ENCODE measurements at places on chromosomes 5 and 9.

DNA sequence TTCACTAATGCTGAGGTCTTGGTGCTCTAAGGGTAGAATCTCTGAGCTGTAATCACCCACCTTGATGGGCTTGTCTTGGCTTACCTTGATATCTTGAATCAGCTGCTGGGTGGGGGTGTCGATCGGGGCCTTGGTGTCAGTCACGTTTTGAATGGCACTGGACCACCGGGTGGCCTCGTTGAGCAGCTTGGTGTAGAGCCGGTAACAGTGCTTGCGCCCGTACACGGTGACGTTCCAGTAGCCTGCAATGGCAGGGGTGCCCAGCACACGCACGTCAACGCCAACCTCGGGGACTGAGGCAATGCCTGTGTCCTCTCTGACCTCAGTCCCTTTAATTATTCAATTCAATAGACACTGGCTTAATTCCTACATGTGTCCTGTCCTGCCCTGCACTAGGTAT lies 63.1 kb upstream of the RETREG1 start:
- DNase-seq = no peak

- peak; percentile 9 for DNase-seq
Observed at GRCh38 chr5:5014586-5015235, 125.4 kb upstream of the ADAMTS16 start.

DNA sequence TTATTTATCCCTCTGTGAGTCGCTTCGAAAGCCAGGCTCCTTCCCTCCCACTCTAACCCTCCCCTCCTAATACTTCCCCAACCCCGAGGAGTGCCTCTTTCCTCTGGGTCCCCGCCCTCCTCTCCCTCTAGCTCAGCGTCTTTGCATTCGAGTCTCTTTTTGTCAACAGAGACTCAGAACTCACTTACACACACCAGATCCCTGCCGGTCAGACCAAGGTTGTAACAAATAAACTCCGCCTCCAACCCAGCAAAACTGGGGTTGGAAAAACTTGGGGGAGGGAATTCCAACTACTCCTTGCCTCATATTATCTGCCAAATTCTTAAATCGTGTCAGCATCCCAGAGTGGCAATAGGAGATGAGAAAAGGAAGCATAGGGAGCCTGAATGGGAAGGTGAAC lies at the start of gene HTR1A:
TSS of gene HTR1A (minus strand) at position 167 of the 400 bp plus-strand sequence. CDS start 726 bp downstream, outside the sequence.
- DNase-seq = no peak

- no peak for DNase-seq
Observed at GRCh38 chr9:93874242-93874641, 80.9 kb downstream of the BARX1 start.

GRCh38 chr5:178437386-178438075 lies 152.7 kb downstream of the COL23A1 start:
- DNase-seq = no peak

GRCh38 chr9:87179553-87180340 lies 232.4 kb upstream of the GAS1 start:
- peak; percentile 68 for DNase-seq

DNA sequence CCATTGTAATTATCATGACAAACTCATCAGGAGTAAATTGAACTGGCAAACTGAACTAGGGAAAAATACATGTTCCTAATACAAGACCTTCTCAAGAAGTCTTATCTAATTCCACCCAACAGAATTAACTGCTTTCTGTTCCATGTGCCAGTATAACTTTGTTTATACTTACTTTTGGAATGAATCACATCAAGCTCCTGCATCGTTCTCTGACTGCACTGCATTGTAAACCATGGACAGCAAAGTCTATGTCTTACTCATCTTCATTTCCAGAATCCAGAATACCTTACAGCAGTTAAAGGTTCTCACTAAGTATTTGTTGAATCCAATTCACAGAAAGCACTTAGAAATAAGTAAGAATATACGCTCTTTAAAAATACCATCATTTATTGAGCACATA lies 102.8 kb downstream of the PLK2 start:
- no peak for DNase-seq

DNA sequence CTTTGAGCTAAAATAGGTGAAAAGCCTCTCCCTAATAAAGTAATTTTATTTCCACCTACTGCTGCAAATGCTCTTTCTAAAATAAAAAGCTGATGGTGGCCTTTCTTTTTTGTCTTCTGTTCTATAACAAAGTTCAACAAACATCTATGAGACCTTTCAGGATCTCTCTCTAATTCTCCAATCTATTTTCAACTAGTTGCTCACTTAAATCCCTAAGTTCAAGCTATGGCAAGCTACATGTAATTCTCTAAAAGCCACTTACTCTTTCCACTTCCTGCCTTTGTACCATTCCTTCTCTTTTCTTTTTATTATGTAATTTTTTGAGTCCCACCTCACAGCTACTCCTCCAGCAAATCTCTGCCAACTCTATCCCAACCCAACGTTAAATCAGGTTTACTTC lies 20.9 kb downstream of the CHD1 start:
- no peak for DNase-seq

- DNase-seq = peak; percentile 96
Observed at GRCh38 chr5:66498791-66499207, 97.4 kb upstream of the MAST4 start.

DNA sequence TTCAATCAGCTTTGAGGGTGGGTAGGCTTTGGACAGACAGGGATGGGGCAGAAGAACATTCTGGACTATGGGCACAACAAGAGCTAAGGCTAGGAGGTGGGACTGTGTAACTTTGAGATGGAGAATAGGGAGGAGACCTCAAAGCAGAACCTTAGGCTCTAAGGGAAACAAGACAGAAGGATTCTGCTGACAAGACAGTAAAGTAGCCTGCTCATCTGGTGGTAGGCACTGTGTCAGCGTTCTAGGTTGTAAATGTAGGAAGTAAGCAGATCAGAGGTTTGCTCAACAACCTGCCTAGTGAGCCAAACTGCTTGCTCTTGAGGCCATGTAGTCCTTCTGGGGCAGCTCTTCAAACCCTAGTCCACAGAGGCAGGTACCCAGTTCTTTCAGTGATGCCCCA lies 15.0 kb upstream of the IL12B start:
- DNase-seq = no peak

- peak; percentile 40 for DNase-seq
Observed at GRCh38 chr5:75610201-75610600, 1.1 kb upstream of the ANKDD1B start.

GRCh38 chr9:7234144-7234543 lies 476.4 kb downstream of the KDM4C start:
- peak; percentile 43 for DNase-seq

GRCh38 chr5:80124121-80124918 lies 89.2 kb downstream of the THBS4 start:
- DNase-seq = no peak

DNA sequence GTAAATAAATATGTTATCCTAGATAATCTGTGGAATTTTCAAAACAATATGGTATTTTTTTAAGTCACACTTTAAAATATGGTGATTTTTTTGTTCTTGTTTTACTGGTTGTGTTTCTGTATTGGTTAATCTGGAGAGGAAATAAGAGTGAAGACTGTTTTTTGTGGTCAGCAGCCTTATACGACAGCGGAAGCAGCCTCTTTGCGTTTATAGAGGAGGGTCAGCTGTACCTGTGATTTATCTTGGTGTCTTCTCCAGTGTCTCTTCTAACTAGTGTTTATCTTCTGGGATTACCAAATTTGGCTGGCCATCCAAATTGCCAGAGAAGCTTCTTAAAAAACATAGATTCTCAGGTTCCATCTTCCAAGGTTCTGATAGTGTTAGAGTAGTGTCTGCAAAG lies 58.7 kb downstream of the ICE1 start:
- DNase-seq = no peak

DNA sequence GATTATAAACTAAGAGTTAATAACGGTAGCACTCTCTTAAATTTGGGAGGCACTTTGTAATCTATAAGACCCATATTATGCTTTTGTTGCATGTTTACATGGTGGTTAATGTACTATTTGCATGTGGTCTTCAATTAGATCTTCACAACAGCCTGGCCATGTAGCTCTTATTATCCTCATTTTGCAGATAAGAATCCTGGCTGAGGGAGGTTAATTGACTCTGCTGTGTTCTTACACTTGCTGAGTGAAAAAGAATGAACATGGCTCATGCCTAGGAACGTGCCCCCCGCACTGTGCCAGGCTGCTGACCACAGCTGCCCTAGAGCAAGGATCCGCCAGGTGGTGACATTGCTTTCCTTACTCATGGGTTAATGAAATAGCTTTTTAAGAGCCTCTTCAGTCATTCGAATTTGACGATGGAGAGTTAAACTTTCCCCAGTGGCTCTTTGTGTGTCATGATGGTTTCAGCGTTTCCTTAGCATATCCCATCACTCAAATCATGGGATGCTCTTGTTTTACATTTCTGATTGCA lies 97.9 kb downstream of the CDH6 start:
- no peak for DNase-seq

- DNase-seq = no peak
Observed at GRCh38 chr9:128762671-128763449, 8.9 kb downstream of the ZER1 start.

DNA sequence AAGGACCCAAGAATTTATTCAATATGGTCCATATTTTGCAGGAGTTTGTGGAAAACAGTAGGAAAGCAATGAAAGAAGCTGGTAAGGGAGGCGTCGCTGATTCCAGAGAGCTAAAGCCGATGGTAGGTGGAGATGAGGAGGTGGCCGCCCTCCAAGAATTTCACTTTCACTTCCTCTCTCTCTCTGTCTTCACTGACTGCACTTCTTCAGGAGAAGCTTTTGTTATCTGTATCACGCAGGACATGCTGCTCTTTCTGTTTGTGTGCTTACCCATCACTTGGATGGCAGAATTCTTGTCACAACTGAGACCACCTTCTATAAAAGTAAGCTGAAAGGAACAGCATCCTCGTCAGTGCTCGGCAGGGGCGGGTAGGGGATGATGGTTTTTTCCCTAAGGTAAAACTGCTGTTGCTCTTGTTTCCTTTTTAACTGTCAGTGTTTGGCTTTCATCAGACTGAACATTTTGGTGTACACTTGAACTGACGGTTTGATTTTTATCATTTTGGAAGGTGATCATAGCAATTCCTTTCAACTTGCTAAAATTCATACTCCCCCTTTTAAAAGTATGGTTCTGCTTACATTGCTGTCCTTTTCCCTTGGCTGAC lies 62.4 kb upstream of the FSD1L start:
- DNase-seq = no peak

GRCh38 chr9:9275601-9276000 lies 1337.2 kb downstream of the PTPRD start:
- DNase-seq = no peak

DNA sequence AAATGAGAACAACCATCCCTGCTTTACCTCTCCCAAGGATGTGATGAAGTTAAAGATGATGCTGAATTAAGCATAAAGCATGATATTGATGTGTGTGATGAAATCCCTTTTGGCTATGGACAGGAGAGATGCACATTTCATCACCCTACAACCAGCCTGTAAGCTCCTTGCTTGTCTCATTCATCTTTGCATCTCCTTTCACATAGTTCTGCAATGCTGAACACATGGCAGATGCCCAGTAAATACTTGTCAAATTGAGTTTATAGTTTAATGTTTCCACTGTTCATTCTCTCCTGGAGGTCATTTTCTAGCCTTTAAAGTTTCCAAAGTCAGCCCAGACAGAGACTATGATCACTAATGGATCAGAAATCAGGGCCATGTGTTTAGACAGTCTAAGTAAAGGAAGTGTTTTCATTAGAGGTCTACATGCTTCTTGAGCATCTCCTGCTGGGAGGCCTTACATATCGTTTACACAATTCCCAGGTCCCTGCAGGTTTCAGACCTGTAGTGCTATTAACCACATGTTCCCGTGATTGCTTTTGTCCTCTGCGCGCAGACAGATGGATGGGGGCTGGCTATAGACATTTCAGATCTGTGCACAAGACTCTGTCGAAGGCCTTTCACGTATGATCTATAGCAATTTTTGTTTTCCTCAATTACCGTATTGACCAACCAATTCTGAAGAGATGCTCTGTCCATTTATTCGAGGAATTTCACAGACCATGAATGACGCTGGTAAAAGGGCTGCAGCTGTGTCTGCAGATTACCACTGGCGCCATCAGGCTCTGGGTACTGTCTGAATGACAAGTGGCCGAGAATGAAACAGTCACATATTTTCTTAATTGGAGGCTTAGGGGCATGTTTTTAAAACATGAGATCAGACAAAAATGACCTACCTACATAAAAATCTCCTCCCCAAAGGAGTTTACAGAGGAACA lies 49.0 kb upstream of the CKMT2 start:
- DNase-seq = no peak

DNA sequence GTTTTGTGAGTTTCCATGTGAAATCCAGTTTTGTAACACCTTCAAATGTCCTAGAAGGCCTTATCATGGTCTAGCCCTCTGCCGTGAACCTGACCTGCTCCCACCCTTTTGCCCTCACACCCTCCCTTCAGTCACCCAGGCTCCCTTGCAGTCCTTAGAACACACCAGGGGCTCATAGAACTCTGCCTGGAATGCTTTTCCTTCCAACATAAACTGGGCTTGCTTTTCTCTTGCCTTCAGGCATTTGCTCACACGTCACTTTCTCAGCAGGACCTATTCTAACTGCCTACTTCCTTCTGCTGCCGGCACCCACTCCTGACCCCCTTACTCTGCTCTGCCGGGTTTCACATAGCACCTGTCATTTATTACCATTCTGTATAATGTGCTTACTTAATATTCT lies 111.9 kb downstream of the PDE8B start:
- no peak for DNase-seq

- DNase-seq = peak; percentile 90
Observed at GRCh38 chr5:68225188-68225910, 9.8 kb downstream of the PIK3R1 start.

DNA sequence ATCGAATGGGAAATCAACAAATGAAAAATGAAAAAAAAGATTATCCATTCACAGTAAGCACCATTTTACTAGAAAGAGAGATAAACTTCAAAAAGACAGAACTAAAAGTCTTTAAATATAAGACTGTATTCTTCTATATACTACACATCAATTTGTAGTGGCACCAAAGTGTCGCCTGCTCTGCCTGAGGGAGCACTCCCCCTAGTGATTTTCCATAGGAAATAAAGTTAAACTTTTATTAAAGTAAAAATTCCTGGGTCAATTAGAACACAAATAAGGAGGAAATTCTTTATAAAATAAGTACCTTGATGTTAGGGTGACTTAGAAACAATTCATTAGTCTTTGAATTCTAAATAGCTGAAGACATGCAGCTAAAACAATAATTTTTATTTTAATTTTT lies 9.7 kb downstream of the RAD1 start:
- no peak for DNase-seq

GRCh38 chr9:102461156-102461819 lies 533.8 kb upstream of the CYLC2 start:
- no peak for DNase-seq

DNA sequence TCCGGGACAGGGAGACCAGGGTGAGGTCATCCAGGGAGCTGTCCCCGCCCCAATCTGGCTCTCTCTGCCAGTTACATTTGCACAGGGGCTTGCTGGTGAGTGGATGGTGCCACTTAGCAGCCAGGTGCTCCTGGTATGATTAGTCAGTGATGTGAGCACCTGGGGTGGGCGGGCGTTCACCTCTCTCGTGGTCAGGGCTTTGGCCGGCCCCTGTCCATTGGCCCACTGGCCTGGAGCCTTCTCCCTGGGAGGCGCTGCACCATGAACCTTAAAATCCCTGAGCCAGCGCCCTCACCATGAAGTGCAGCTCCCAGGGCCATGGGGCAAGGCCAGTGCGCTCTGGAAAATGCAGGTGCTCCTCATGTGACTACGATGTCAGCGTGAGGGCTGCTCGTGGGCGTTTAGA lies 2.0 kb downstream of the NKD2 start:
- DNase-seq = no peak

- DNase-seq = peak; percentile 4
Observed at GRCh38 chr5:159106193-159106568, 6.5 kb upstream of the EBF1 start.

Measured in bronchial epithelial cell (primary cell).